ENCODE measurements at places on chromosomes 4 and X.
A peak's percentile ranks its signal among the peaks of the same experiment; 100 is the strongest.

DNA sequence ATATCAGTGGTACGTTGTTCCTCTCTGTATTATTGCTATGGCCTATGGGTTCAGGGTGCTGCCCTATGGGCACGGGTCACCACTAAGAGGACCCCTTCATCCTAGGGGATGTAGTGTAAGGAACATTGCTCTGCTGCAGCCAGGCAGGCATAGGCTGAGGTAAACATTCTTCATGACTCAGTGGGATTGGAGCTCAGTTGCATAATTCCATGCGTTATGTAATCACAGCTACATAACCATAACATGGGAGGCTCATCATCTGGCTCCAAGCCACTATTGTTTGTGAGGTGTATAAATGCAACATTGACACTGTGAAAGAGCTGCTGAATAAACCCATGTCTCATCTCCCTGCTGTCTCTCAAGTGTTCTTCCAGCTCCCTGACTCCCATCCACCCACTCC, 375.2 kb downstream of the MAGEE1 start:
- no peak for DNase-seq

DNA sequence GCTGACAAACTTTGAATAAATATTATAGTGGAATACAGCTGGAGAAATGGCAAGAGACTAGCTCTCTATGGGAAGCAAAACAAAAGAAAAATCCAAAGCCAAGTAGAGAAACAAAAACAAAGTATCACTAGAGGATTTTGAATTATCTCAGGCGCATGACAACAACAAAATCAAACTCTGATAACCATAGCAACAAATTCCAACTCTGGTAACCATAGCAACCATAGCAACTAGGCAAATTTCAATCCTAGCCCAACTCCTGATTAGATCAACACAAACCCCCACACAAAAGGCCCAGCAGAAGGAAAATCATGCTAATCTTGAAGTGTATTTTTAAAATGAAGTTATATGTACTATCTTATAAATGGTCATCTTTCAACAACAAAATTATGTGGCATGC, 98.4 kb upstream of the MAGEE2 start:
- DNase-seq = no peak

- DNase-seq = no peak
Observed at GRCh38 chr4:118410138-118410537, 57.3 kb upstream of the PRSS12 start.

DNA sequence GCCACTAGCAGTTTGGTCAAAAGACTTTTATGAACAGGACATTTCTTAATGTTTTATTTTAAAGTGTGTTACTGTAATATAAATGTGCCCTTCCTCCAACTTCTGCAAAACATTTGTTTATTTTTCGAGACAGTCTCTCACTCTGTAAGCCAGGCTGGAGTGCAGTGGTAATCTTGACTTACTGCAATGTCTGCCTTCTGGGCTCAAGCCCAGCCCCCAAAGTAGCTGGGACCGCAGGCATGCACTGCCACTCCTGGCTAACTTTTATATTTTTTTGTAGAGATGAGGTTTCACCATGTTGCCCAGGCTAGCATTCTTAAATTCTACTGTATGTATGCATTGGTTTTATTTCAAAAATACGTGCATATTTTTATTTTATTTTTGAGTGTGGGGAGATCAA, 1201.9 kb downstream of the STIM2 start:
- no peak for DNase-seq

DNA sequence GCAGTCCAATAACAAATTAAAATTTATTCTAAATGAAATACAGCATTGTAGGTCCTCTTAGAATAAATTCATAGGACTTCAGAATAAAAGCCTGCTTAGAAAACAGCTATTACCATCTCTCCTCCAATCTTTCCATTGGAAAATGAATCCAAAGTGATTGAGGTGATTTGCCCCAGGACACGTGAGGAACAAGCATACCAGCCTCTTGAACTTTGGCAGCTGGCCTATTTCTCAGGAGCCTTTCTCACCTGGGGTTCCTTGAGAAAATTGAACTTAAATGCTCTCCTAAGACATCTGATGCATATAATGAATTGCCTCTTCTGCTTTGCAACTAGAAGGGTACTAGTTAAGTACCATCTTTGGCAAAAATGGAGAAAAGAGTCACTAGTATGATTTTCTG, 13.5 kb downstream of the ARHGAP24 start:
- DNase-seq = no peak

GRCh38 chr4:152607178-152607577, 71.3 kb upstream of the FBXW7 start:
- DNase-seq = no peak

DNA sequence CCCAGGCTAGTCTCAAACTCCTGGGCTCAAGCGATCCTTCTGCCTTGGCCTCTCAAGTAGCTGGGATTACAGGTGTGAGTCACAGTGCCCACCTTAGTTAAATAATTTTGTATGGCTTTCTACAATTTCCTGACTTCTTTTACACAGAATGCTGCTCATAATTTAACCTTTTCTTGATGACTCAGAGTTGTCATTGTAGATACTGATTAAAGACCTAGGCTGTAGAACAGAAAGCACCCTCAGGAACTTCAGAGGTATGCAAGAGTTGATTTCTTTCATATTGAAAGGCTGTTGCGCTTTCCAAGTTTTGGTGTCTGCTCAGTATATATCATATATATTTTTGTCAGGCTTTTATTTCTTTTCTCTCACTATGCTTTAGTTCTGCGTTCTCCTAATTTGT, 21.1 kb upstream of the GPR34 start:
- peak; percentile 49 for DNase-seq

GRCh38 chrX:116142976-116143375, 27.6 kb upstream of the AGTR2 start:
- no peak for DNase-seq

DNA sequence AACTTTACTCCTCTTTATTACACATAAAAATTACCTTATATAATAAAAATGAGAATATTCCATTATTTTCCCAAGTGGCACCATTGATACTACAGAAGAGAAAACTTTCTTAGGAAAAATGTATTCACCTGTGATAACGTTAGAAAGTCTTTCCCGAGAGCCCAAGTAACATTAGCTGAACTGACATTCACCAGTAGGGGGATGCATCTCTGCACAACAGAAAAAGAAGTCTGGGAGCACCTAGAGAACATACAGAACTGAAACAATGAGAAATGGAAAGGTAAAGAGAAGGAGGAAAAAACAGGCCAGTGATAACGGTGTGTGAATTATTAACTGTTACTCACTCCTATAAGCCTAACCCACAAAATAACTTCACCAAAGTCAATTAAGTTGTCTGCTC, 423.3 kb downstream of the CENPC start:
- no peak for DNase-seq

GRCh38 chr4:37715889-37716402, 29.8 kb upstream of the RELL1 start:
- peak; percentile 90 for DNase-seq

DNA sequence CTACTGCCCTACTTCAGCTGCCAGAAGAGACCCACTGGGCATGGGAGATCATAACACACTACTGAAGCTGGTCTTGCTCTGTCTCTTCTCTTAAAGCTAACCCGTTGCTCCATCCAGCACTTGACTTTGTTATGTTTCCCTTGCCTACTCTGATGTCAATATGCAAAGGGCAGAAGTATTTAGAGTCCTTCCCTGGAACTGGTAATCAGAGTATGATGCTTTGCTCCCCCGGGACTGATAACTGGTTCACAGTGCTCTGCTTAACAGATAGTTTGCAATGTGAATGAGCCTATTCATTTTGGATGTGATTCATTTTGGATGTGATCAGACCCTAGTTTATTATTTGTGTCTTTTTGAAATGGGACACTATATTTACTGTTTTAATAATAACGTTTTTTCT, 12.3 kb upstream of the UCP1 start:
- DNase-seq = no peak

GRCh38 chr4:180434131-180434895, 1808.9 kb upstream of the TENM3 start:
- DNase-seq = no peak

GRCh38 chrX:103811858-103812257, 20.2 kb downstream of the RAB9B start:
- DNase-seq = no peak

- no peak for DNase-seq
Observed at GRCh38 chr4:110224142-110224541, 25.7 kb upstream of the ELOVL6 start.

GRCh38 chr4:147019091-147019490, 73.4 kb upstream of the TTC29 start:
- peak; percentile 50 for DNase-seq

- no peak for DNase-seq
Observed at GRCh38 chrX:138791551-138791950, 80.0 kb upstream of the FGF13 start.

GRCh38 chr4:41692717-41693345, 55.7 kb downstream of the PHOX2B start:
- peak; percentile 55 for DNase-seq

- no peak for DNase-seq
Observed at GRCh38 chr4:2830632-2831610, 12.7 kb upstream of the ADD1 start.

GRCh38 chr4:53908661-53909078, 155.7 kb downstream of the CHIC2 start:
- DNase-seq = peak; percentile 53

DNA sequence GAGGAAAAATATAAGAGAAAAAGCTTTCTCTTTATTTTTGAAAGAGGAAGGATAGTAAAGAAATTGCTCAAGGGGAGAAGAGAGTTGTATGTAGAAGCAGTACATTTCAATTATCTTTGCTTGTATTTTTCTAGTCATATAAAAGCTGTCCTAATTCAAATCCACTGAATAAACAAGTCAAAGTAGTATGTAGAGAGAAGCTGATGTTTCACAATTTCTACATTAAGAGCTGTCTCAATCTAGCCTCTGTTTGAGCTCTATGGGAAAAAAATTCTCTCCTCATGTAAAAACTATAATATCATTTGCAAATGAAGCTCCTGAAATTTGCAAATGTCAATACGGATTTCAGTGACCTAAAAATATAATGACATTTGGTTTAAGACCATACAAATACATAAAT, 52.6 kb downstream of the CHM start:
- DNase-seq = no peak

DNA sequence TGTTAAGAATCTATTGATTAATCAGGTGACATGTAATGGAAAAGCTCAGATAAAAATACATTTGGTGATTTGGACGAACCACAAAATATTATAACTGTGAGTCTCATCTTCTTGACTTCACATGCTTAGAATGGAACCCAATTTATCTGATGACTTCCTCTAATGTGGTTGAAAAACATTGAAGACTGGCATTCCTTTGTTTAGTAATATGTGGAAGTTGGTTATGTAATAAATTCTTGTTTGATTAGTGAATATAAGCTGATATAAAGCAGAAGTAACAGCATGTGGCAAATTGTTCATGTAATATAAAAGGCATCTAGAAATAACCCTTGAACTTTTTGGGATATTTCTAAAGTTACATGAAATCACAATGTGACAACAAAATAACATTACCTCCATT, 9.7 kb downstream of the GIMD1 start:
- DNase-seq = no peak

DNA sequence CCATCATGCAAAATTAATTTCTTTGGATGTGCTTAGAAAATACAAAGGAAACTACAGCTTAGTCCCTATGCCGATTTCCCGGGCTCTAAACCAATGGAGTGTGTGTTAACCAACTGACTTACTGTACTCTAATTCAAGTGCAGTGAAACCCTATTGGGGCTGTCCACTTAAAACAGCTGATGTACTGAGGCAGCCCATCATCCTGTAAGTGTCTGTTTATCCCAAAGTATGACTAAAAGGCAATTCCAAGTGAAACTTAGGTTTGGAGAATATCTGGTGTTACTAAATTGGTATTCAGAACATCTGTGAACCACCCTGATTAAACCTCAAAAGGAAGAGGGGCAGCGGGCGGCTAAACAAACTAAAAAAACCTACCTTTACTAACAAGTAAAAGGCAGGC, 79.7 kb downstream of the GATB start:
- no peak for DNase-seq

DNA sequence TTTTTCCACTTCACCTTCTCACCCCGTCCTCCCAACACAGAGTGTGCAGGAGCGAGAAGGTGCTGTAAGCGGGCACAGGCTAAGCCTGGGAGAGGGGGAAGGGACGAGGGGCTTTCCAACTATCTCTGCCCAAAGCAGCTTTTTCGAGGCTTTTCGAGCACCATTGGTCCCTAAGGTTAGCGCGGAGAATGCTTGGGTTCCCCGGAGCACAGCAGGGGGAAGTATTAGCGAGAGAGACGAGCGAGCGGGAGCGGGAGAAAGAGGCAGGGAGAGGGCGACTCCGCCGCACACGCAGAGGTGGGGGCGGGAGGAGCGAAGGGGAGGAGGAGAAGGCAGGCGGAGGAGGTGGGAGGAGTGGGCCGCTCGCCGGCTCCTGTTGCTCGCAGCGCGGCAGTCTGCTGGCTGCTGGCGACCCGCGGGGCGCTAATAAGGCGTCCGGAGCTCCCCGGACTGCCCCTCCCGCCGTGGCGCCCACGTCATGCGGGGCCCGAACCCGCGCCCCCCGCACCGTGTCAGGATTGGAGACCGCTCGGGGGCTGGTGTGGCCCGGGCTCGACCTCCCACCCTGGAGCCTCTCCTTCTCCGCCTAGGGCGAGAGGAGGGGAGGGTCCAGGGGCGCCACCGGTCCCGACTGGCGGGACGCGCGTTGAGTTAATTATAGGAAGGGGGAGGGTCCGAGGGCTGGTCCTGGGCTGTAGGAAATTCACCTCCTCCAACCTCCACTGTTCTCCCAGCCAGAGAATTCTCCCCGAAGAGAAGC, at the start of gene ADAMTS3:
Gene ADAMTS3, minus strand, starts transcription at position 263 of the 760 bp plus-strand sequence. CDS start 459 bp downstream, outside the sequence.
- peak; percentile 1 for DNase-seq

DNA sequence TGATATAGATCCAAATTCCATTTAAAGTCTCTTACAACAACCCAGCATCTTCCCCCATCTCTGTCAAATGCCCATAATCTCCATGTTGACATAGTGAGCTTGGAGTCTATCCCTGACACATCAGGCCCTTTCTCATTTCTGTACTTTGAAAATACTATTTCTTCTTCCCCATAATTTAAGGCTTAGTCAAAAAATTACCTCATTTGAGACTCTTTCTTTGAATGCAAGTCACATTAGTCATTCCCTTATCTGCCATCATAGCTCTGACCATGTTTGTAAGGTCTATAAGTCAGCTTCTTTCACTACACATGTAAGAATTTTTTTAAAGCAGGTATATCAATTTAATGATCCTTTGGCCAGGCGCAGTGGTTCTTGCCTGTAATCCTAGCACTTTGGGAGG, 99.9 kb downstream of the DDX60 start:
- DNase-seq = peak; percentile 19
